HCEC 1CT (cell line): ENCODE measurements at places on chromosomes 5 and 9.

DNA sequence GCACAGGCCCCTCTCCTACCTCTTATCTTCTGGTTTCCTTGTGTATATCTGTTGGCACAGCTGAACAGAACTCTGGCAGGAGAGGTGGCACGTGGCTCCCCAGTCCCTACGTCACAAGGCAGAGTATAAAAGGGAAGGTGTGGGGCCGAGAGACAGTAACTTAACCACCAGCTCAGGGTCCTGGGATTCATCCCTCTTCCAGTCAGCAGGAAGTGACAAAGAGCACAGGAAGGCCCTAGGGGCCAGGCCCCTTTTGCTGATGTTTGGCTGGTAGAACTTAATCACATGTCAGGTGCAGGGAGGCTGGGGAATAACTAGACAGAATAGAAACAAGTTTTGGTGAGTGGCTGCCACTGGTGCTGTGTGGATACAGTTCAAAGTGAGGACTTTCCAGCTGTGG, 4.5 kb upstream of the ICE1 start:
- DNase-seq: no peak

DNA sequence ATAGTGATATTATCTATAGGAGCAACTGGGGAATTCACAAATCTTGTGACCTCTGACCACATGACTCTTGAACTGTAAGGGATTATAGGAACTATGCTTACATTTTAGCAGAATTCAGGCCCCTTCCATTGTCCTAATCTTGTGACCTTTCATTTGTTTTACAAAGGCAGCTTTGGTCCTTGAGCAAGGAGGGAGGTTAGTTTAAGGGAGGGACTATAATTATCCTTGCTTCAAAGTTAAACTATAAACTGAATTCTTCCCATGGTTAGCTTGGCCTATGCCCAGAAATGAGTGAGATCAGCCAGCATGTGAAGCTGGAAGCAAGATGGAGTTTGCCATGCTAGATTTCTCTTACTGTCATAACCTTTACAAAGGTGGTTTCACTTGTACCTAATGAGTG, 51.2 kb downstream of the TARS1 start:
- DNase-seq: no peak

GRCh38 chr5:14172149-14172795, 29.1 kb downstream of the TRIO start:
- DNase-seq: no peak

DNA sequence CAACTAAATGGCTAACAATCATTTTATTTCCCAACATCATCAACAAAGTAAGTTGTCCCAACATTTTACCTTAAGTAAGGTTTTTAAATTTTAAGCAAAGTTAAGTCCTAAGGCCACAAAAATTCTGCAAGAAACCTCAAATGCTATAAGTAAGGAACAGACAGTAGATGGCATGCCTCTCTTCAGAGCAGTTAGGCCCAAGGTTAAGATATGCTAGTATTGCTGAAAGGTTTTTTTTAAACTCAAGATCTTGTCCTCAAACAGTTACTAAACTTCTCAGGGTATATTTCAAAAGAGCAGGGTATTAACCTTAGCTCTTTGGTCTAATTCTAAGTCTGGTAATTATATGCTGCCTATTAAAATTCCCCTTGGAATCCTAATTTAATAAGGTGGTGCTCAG, 35.1 kb downstream of the PJA2 start:
- DNase-seq: no peak

DNA sequence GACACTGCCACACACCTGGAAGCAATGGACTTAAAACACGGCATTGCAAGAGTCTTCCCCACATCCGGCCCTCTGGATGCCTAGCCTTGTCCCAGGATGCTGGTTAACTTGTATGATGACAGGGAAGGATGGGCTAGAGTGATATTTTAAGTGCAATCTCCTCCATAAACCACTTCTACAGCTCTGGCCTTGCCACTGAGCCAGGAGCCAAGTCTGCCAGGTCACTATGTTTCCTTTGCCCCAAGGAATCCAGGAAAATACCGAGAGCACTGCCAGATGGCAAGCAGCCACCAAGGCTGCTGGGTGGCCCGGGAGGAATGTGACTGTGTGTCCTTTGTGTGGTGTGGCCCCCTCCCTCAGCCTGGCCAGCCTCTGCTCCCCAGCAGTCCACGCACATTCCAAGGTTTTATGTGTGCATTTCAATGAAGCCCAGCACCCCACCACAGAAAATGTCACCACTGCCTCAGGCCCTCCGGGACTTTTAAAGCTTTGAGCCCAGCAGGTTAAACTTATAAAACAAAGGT, 106.0 kb downstream of the FRMD3 start:
- DNase-seq: no peak

DNA sequence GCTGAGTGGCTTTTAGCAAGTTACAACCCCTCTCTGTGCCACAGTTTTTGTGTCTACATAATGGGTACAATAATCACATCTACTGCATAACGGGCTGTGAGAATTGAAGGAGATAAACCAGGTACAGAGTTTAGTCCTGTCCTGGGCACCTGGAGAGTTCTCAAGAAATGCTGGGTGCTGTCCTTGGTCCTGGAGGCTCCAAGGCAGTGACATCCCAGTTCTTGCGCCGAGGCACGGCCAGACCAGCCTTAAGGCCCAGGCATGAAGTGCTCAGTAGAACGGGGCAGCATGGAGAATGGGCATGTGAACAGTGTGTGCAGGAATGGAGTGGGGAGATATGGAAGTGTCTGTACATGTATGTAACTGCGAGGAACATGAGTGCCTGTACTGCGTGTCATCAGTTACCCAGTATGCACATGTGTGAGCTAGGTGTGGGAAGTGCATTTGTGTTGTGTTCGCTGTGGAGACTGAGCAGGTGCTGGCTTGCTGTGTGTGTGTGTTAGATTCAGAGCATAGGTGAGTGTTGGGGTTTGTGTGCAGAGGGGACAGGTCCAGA, 6.3 kb upstream of the UNC5A start:
- DNase-seq: no peak

GRCh38 chr5:165029099-165029870, 1523.9 kb downstream of the MAT2B start:
- DNase-seq: peak; percentile 16

DNA sequence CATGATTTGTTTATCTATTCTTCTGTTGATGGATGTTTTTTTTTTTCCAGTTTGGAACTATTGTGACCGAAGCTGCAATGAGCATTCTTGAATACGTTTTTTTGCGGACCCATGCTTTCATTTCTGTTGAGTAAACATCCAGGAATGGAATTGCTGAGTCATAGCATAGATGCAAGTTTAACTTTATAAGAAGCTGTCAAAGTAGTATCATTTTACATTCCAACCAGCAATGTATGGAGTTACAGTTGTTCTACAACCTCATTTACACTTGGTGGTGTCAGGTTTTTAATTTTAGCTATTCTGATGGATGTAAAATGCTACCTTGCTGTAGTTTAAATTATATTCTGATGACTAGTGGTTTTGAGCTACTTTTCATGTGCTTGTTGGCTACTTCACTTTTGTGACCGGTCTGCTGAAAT, 49.0 kb downstream of the NPR3 start:
- DNase-seq: peak; percentile 94

DNA sequence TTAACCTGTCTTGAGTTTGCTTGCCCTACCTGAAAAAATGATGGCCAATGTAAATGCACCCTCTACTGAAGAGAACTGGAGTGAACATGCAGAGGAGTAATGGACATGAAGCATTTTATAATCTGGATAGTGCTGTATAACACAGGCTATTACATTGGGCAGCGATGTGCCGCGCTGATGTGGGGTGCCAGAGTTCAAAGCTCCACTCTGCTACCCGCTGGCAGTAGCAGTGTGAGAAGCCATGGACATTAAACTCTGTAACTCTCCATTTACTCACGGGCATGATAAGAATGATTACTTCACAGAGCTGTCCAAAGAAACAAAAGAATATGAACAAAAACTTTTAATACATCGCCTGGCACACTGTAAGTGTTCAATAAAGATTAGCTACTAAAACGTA, 7.5 kb upstream of the CDH6 start:
- DNase-seq: no peak

DNA sequence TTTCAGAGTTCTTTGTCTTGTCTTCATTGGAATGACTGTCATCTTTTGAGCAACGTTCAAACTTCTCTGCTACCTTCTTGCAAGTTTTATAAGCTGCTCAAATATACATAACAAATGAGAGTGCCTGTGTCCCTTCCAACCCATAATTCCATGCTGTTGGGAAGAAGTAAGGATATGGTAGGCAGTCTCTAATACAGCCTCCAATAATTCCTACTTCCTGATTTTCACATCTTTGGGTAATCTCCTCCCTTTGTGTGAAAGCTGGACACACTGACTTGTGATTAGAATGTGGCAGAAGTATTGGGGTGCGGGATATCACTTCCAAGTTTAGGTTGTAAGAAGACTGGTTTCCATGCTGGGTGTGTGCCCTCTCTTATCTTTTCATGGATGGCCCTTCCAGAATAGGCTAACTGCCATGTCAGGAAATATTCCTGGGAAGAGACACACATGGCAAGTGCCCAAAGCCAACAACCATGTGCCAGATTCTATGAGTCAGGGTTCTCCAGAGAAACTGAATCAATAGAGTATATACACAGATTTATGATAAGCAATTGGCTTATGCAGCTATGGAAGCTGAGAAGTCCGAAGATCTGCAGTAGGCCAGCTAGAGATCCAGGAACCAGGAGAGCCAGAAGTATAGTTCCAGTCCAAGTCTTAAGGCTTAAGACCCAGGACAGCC, 531.3 kb downstream of the NTRK2 start:
- no peak for DNase-seq

DNA sequence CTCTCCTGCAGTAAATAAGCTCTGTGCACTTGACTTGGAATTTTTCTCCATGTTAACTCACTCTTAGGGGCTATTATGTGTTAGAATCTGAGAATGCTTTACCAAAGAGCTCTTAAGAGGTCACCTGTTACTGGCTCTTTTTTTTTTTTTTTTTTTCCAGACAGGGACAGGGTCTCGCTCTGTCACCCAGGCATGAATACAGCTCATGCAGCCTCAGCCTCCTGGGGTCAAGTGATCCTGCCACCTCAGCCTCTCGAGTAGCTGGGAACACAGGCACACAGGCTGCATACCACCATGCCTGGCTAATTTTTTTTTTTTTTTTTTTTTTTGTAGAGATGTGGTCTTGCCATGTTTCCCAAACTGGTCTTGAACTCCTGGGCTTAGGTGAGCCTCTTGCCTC, 22.1 kb downstream of the HMGXB3 start:
- DNase-seq: no peak

GRCh38 chr5:153445875-153446579, 44.4 kb upstream of the GRIA1 start:
- no peak for DNase-seq

DNA sequence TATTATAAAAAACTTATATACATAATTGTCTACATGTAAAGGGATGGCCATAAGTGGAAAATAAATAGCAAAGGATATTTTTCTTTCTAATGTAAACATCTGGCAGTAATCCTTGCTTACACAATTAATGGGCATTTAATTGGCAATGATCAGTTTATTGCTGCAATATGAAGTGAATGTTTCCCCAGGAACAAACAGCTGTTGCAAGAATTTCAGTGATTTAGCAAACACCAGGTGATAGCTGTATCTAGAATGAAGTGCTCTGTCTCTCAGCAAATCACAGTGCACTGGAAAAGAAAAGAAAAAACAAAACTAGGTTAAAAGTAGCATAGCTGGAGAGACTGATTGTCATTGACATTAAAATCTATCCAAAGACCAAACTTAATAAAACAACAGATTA, 594.5 kb upstream of the ARRDC3 start:
- no peak for DNase-seq

- no peak for DNase-seq
These were observed 270.8 kb downstream of the KDM4C start for GRCh38 chr9:7028591-7028990.

GRCh38 chr5:133278317-133278716, 226.5 kb downstream of the HSPA4 start:
- no peak for DNase-seq

DNA sequence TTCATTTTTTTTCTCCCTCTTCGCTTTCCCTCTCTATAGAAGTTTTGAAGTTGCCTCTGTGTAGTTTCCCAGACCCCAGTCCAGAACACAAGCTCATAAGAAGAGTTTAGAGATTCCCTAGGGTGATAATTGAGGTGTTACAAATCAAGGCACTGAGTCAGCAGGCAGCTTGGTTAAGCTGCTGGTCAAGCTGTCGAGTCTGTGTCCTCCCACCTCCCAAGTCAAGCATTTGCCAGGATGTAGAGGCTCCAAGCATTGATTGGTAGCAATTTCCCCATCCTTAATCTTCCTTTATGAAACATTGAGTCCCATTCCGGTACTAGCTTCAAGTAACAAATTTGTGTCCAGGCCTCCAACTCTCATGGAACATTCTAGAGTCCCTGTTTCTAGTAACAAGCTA, 47.5 kb upstream of the SLC1A1 start:
- DNase-seq: no peak

- no peak for DNase-seq
These were observed 147.5 kb downstream of the LURAP1L start for GRCh38 chr9:12922224-12922866.

DNA sequence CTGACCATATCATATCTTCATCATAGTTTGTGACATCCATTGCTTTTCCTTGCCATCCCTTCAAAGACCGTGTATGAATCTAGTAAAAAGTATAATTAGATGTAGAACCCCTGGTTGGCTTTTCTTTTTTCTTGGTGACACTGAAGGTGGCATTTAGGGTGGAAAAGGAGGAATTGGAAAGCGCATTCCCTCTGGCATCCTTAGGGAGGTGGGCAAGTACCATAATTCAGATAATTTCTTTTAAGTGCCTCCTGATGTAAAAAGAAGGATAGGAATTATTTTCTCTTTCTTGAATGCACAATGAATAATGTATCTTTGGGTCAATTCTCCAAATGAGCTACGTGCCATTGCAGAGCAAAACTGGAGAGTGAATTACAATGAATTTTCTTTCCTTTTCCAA, 73.2 kb upstream of the SMARCA2 start:
- no peak for DNase-seq

DNA sequence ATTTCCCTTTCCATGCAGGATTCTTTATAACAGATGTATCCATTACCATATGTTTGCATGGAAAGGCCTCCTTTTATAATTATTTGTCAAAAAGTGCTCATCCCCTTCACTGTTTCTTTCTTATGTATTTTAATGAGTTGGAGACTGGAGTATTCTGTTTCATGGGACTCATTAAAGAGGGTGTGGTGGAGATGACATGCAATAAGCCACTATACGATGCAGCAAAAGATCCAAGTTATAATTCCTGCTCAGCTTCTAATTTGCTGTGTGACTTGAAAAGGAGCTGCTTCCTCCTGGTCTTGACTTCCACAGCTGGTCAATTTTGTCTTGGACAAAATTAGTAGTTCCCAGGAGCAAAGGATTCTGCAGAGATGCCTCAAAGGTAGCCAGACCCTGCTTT, 13.9 kb downstream of the SGCD start:
- no peak for DNase-seq

- no peak for DNase-seq
These were observed 47.7 kb downstream of the AMBP start for GRCh38 chr9:114030364-114030763.

DNA sequence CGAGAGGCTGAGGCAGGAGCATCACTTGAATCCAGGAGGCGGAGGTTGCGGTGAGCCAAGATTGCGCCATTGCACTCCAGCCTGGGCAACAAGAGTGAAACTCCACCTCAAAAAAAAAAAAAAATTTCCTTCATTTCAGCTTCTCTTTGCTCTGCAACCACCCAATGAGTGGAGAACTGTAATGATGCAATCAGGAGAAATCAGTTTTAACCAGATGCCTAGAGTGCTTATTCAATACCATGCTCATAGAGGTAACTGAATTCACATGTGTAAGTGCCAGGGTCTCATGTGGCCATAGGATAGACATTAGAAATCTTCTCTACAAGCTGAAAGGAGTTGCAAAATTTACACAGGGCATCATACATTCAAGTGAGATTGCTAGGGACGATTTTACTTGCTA, 70.6 kb downstream of the HMHB1 start:
- no peak for DNase-seq

GRCh38 chr9:128048663-128049062, 18.5 kb downstream of the NAIF1 start:
- no peak for DNase-seq
